ENCODE measurements at places on chromosomes 11 and 22.

GRCh38 chr11:269146-269890 is 8.9 kb upstream of the NLRP6 start:
- no peak for DNase-seq

DNA sequence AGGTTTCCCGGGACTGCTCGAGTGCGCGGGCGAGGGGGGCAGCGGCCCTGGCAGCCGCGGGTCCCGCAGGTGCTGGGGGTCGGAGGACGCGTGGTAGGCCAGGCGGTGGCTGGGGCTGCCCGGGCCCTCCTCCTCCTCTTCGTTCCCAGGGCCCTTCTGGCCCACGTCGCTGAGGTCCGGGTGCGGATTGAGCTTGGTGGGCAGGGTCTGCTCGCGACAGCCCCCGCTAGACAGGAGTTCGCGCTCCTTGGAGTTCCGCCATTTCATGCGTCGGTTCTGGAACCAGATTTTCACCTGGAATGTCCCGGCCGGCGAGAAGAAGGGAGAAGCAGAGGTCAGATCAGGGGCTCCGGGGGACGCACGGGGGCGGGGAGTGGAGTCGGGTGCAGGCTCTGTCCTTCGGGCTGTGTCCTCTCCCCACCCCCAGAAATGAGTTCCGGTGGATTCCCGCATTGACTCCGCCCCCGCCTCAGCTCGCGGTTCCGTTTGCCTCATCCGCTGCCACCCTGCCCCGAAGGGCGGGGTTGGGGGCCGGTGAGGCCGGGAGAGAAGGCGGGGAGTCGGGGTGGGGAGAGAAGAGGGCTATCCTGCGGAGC is 3.9 kb downstream of the DBX1 start:
- DNase-seq = no peak

DNA sequence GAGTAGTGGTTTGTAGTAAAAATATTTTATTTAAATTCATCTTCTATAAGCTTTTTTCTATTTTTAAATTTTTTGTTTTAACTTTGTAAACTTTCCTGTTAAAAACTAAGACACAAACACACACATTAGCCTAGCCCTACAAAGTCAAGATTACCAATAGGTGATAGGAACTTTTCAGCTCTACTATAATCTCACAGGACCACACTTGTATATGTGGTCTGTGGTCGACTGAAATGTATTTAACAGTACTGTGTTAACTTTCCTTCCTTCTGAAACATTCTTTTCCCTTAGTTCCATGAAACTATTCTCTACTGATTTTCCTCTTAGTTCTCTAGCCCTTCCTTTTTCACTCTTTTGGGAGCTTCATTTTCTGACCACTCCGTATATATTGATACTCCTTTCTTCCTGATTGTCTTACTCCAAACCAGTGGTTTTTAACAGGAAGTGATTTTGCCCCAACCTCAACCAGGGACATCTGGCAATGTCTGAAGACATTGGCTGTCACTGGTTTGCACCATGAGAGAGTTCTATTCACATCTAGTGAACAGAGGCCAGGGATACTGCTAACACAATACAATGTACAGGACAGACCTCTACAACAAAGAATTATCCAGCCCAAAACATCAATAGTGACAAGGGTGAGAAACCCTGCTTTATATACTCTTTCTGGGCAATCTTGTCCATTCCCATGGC is 8.8 kb downstream of the ZW10 start:
- DNase-seq = no peak

GRCh38 chr22:43697894-43698293 is 114.2 kb downstream of the EFCAB6 start:
- no peak for DNase-seq

DNA sequence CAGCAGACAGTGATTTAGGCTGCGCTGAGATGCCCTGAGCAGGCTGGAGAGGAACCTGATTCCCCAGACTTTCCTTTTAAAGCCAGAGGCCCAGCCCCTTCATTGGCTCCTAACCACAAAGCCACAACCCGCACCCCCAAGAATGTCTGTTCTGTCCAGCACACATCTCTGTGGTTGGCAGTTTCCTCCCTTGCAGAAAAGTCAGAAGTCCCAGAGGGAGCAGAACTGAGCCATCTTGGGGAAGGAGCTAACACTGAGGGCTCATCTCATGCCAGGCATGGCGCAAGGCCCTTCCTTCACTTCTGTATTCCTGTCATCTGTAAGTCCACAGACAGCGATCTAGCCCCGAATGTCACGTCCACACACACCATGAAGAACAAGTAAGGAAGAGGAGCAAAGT is 97.1 kb upstream of the SYT13 start:
- DNase-seq = no peak

DNA sequence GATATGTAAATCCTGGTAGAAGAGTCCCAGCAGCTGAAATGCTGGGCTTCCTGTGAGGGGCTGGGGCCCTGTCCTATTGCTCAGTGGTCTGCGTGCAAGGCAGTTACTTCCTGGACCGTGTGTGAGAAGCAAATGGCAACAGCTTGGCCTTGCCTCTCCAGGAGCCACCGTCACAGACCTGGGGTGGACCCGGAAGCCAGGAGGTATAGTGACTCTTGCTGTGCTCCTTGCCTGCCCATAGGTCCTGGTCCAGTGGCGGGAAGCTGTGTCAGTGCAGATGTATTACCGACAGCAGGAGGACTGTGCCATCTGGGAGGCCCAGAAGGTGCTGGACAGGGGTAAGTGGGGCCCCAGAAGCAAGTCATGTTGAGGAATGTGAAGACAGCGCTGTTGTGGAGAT is 54.3 kb downstream of the PISD start:
- DNase-seq = no peak

DNA sequence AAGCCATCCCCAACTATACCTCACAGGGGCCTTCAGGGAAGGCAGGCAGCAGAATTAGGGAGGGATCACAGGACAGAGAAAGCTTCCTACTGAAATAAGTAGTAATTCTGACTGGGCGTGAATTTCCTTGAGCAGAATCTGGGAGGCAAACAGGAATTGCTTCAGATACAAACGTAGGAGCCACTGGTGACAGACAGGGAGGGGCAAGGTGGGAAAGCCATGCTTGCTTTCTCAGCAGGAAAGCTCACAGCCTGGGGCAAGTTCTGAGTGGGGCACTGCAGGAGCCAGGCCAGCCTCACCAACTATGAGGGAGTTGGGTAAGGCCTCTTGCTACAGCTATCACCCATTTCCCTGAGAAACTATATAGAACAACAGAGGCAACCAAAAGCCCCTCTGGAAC is 43.6 kb downstream of the ARHGAP32 start:
- DNase-seq = no peak

DNA sequence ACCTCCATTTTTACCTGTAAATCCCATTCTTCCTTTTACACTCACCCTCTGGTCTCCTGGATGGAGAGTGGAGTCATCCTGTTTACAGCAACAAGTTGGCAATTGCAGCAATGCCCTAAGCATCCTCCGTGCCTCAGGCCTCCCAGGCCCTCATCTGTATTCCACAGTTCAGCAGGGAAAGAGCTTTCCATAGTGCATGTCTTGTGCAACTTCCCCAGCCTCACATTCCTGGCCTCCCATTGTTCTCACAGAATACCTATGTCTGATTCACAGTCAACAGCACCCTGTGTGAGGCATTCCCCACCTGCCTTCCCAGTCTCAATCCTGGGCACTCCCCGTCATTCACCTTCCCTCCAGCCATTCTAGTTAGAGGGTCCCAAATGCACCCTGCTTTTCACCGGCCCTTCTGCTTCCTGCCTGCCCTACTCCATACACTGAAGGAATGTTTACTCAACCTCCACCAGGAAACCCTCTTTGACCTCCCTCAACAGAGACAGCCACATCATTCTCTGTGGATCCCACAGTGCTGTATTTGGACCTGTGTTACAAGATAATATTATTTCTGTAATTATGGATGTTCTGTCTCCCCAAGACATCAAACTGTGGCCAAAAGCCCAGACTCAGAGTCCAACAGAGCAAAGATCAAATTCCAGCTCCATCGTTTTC is 405.7 kb downstream of the BUD13 start:
- DNase-seq = no peak

- DNase-seq = no peak
Observed at GRCh38 chr11:66509131-66509561, 1.3 kb upstream of the BBS1 start.

DNA sequence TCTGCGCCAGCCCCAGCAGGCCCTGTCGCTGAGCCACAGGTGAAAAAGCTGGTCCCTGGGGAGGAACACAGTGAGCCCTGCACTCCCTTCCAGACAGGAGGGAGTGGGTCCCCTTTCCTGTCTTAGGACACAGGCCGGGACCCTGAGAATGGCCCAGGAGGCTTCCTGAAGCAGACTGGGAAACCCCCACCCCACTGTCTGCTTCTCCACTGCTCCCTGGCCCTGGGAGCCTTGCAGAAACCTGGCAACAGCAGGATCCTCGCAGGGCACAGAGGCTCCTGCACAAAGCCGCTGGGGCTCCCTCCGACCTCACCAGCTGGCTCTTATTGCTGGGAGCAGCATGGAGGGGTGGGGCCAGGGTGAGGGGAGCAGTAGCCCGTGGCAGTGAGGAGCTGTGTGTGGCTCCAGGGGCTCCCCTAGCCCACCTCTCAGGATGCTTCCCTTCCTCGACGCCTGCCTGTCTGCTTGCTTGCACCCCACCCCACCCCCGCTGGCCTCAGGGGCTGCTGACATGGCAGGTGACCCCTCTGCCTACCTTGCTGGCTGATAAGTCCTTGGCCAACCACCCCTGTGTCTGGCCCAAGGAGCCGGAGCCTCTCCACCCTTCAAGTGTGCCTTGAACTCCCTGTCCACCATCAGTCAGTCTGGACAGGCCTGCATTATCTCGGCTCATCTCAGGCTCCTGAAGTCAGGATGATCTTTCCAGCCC is 72.1 kb upstream of the KCNQ1OT1 start:
- no peak for DNase-seq

- DNase-seq = no peak
Observed at GRCh38 chr11:60767388-60767811, 10.7 kb downstream of the MS4A15 start.

- DNase-seq = peak; percentile 48
Observed at GRCh38 chr22:26453216-26453615, 24.2 kb downstream of the ASPHD2 start.

GRCh38 chr22:34858066-34858465 is 207.9 kb upstream of the ISX start:
- no peak for DNase-seq

- no peak for DNase-seq
Observed at GRCh38 chr22:50544746-50545253, 899 bp upstream of the KLHDC7B start.

- DNase-seq = no peak
Observed at GRCh38 chr11:66329165-66329673, 7.0 kb downstream of the RIN1 start.

GRCh38 chr11:17918049-17918605 is 94.7 kb downstream of the SERGEF start:
- no peak for DNase-seq

GRCh38 chr22:23884140-23884539 is 10.0 kb upstream of the MIF start:
- peak; percentile 54 for DNase-seq

GRCh38 chr11:17596310-17596669 is 49.2 kb downstream of the OTOG start:
- no peak for DNase-seq

DNA sequence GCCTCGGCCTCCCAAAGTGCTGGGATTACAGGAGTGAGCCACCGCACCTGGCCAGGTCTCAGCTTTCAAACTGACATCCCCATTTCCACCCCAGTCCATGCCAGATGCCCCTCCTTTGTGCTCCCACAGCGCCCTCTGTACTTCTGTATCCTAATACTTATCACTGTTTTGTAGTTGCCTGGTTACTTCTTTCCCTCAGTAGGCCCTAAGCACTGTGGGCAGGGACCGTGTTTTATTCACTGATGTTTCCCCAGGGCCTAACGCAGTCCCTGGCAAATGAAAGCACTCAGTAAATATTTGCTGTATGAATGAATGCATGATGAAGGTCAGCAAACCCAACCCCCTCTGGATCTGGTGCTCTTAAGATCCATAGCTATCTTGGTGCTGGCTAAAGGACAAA is 2.2 kb upstream of the TRIM3 start:
- no peak for DNase-seq

- no peak for DNase-seq
Observed at GRCh38 chr11:73194593-73194992, 23.5 kb upstream of the P2RY2 start.

- DNase-seq = no peak
Observed at GRCh38 chr11:72780296-72781062, 13.4 kb downstream of the STARD10 start.

GRCh38 chr11:86460461-86461385 is 86.0 kb downstream of the CCDC81 start:
- DNase-seq = peak; percentile 16

DNA sequence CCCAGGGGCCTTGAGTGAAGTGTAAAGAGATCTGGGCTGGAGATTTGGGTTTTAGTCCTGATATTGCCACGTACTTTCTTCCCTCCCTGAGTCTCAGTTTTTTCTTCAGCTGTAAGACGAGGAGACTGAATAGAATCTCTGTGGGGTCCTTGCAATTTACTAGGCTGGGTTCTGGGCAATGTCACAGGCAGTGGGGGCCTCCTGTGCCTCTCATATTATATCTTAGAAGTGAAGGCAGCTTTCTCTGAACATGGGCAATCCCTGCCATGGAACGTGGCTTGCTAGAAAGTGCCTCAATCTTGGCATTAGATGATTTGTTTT is 62.0 kb upstream of the PTPRJ start:
- no peak for DNase-seq

- DNase-seq = no peak
Observed at GRCh38 chr11:112388496-112388895, 127.8 kb upstream of the PLET1 start.

DNA sequence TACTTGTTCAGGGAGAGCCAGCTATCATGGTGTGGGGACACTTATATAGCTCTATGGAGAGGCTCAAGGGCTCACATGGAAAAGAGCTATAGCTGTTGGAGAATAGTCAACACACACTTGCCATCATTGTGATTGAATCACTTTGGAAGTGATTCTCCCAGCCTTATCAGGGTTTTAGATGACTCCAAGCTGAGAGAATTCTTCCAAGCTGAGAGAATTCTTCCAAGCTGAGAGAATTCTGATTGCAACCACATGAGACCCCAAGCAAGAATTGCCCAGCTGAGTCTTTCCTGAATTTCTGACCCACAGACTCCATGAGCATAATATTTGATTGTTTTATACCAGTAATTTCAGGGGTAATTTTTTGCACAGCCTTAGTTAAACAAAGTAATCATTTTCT is 1318.3 kb upstream of the RAG2 start:
- no peak for DNase-seq

Measured in cerebellar cortex (tissue), 1 donor.